Anterior cingulate cortex (tissue), 58 donors: ENCODE measurements at places on chromosomes 12 and 14.

DNA sequence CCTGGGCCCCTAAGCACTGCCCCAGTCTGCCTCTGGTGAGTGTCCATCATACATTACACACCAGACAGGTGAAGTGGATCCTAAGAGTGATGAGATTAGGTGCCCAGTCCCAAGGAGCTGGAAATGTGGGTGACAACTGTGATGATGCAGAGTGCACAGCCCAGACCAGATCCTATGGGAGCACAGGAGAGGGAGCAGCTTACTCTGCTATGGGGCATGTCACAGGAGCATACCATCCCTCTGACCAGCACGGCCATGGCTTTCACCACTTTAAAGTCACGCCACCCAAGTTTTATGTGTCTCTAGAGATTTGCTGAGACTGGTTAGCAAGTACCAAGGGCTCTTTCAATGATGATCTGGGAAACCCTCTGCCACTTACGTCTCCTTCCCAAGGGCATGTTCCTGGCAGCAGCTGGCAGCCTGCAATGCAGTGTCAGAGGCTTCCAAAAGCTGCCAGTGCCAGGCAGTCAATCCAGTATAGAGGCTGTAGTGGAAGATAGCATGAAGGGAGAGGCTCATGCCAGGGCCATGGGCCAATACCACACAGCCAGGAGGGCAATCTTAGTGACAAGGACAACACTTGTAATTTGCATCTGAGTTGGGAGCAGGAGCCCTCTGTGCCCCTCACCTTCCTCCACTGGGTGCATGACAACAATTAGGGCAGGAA lies 40.2 kb downstream of the STAB2 start:
- no peak for DNase-seq

GRCh38 chr14:51147183-51147582 lies 52.3 kb upstream of the TRIM9 start:
- no peak for DNase-seq

- no peak for DNase-seq
These were observed 82.4 kb upstream of the WSCD2 start for GRCh38 chr12:108046650-108047049.

DNA sequence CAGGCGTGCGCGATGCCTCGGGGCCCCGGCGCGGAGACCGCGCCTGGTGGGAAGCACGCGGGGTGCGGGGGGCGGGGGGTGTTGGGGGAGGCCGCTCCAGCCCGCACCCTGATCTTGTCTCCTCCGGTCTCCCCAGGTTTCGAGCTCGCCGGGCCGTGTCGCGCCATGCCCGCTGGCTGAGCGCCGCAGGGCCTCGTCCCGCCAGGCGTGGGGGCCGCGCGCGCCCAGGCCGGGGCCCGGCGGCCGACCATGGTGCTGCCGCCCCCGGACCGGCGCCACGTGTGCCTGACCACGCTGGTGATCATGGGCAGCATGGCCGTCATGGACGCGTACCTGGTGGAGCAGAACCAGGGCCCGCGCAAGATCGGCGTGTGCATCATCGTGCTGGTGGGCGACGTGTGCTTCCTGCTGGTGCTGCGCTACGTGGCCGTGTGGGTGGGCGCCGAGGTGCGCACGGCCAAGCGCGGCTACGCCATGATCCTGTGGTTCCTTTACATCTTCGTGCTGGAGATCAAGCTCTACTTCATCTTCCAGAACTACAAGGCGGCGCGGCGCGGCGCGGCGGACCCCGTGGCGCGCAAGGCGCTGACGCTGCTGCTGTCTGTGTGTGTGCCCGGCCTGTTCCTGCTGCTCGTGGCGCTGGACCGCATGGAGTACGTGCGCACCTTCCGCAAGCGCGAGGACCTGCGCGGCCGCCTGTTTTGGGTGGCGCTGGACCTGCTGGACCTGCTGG lies 2.4 kb downstream of the TMEM121 start:
- no peak for DNase-seq

DNA sequence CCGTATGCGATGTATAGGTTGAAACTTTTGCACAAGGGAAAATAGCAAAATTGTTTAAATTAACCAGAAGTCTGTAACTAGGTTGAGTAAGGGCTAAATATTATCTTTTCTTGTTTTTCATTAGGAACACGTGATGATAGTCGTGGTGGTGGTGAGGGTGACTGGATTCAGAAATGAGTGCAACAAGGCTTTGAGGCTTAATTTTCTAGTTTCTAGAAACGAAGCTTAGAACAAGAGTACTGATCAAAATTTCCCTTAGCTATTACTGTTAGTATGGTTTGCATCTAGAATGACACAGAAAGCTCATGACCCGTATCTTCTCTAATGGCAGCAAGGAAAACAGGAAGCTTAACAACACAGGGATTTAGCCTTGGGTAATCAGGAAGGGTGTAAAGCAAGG lies 7.0 kb downstream of the SLIRP start:
- no peak for DNase-seq

GRCh38 chr14:34038358-34039057 lies 87.6 kb upstream of the EGLN3 start:
- DNase-seq: no peak

DNA sequence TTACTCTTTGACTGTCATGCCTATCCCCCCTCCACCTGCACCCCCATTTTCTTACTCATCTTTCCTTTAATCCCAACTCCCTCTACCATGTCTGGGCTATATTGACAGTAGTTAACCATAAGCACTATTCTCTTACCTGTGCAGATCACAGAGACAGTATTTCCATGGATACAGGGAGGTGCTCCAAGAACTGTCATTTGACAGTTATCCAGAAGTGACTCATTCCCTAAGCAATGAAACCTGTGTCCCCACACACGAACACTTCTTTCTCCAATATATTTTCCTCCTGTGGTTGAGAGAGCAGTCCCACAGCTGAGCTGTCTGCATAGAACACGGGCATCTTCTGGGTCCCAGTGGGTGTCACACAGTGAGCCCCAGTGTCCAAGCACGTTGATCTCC lies 68.8 kb downstream of the CD163L1 start:
- no peak for DNase-seq

DNA sequence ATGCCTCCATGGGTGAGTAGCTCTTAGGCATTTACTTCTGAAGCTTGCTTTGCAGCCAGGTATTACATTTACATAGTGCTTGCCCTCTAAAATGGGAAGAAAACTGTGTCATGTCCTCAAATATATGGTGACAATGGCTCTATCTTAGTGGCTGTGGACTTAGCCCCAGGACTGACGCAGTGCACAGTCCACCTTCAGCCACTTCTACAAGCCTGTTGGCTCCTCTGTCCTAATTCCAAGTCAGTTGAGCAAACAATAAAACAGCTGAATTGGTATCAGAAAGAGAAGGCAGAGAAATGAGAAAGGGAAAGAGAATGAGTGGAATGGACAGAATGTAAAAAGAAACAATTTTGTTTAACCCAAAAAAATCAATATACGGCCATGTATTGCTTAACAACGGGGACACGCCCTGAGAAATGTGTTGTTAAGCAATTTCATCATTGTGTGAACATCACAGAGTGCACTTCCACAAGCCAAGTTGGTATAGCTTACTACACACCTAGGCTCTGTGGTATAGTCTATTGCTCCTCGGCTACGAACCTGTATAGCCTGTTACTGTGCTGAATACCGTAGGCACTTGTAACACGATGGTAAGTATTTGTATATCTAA lies 93.5 kb downstream of the GRIN2B start:
- DNase-seq: no peak

GRCh38 chr14:65703996-65704395 lies 291.5 kb downstream of the FUT8 start:
- DNase-seq: no peak

GRCh38 chr12:2775431-2775830 lies 19.3 kb upstream of the FKBP4 start:
- DNase-seq: no peak

DNA sequence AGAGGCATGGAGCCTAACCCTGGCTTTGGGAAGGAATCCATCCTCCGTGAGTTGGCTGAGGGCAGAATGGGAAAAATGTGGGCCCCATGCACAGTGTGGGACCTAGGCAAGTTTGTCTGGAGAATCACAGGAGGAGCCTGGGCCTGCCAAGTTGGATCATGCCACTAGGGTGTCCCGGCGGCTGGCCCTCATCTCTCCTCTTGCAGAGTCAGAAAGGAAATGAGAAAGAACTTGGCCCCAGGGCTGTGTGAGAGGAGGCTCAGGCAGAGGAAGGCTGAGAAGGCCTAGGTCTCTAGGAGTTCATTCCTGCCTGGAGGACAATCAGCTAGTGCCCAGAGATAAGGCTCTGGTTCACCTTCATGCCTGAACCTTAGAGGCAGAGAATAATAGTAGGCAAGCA lies 2.5 kb upstream of the ESRRB start:
- no peak for DNase-seq

GRCh38 chr14:79781882-79782281 lies 429.4 kb downstream of the DIO2 start:
- DNase-seq: no peak

- no peak for DNase-seq
These were observed 82.6 kb downstream of the TMCC3 start for GRCh38 chr12:94567761-94568160.

GRCh38 chr12:51196547-51196946 lies 21.3 kb downstream of the POU6F1 start:
- no peak for DNase-seq

DNA sequence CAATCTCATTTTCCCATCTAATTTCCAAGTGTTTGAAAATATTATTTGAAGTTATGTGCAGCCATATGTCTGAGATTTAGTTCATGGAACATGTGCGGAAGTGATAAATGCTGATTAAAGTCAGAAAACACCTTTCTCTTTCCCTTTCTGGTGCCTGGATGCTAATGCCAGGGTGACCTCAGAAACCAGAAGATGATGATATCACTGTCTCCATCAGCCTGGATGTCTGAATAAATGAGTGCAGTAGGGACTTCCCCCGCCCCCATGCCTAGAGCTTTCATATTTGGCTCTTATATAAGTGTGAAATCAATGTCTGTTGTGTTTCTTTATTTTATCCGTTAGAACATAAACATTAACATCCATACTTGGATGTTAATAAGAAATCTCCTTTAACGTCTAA lies 261.9 kb upstream of the LRIG3 start:
- DNase-seq: no peak

- no peak for DNase-seq
These were observed at the start of gene CD163 for GRCh38 chr12:7503686-7504415. Gene CD163, minus strand, starts transcription at chr12:7503777. Its CDS starts 87 bp downstream, at chr12:7503690.

DNA sequence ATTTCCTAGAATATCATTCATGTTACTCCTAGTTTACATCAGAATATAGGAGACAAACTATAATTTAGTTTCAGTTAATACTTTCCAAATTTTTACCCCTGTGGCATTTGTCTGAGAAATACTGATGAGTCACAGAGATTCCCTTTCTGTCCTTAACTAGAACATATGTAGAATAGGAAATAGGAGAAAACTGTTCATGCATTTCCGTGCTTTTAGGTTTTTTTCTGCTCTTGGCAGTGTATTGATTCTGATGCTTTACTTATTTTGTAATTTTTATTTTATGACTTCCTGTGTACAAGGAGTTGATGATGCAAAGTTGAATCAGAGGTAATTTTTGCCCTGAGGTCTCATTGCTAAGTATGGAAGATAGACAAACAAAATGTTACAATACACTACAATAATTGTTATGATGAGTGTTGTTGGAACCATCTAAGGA lies 23.0 kb downstream of the MNAT1 start:
- DNase-seq: no peak

DNA sequence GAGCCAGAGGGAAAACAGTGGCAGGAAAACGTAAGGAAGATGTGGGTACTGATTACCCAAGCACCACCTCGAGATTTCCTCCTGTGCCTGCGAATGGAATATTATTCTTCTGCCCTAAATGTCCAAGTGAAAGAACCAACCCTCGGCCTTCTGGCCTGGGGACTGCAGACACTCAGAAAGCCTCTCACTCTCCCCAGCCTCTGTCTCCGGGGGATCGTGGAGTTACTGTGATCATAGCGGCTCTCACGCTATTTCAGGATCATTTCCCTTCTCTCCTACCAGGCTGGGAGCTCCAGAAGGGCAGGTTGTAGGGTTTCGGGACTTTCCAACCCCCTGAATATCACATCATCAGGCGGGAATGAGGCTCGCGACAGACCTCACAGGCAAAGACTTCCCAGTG lies 68.9 kb downstream of the KDM2B start:
- no peak for DNase-seq

GRCh38 chr12:123607756-123608155 lies 5.9 kb downstream of the DDX55 start:
- DNase-seq: no peak

- peak; percentile 3 for DNase-seq
These were observed at the start of gene NEUROD4 for GRCh38 chr12:55019784-55020183. Gene NEUROD4, plus strand, starts transcription at chr12:55019974. Its CDS starts 6,466 bp downstream, at chr12:55026440.

- no peak for DNase-seq
These were observed 8.5 kb downstream of the BTG1 start for GRCh38 chr12:92136965-92137721.

DNA sequence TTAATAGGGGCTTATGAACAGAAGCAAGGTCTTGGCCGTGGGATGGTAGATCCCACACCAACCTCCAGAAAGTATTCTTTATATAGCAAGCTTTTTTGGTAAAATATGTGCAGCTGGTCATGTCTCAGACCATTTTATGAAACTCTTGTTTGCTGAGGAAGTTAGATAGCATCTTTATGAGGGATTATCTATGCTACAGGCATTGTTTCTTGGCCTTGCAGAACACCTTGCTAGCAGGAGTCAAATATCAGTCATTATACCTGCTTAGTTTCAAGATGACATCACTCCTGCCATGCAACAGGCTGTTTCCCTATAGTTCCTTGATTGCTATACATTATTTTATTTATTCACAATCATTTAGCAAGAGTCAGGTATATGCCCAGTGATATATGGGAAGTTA lies 84.8 kb upstream of the LRFN5 start:
- DNase-seq: no peak

DNA sequence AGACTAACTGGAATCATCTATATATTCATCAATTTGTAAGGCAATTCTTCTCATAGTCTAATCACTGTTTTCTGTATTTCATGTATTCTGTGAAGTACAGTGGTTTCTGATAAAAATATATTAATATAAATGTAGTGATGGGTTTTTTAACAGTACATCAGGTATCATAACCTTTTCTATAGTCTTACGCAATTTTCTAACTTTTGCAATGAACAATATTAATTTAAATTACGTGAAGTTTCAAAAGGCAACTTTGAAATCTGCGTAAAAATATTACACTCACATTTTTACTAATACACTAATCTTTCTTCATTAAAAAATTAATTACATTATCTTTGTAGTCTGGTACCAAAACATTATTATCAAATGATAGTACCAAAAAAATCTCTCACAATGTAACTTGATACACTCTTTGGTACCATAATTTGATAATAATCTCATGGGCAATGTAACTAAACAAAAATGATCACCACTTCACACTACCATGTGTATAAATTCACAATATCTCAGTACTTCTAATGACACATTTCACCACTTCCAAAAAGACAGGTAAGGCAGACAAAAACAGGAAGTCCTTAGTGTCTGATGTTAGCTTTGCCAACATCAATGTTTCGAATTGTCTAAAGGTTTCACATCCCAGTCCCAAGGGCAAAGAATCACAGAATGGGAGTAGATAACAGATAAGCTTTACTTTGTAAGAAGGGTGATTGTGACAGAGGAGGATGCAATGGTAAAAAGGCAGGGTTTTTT lies 8.7 kb downstream of the DNAI7 start:
- no peak for DNase-seq

- no peak for DNase-seq
These were observed 56.0 kb downstream of the PTPRB start for GRCh38 chr12:70581208-70581607.
